ENCODE measurements at places on chromosomes 16 and 17.

GRCh38 chr17:48024149-48025039, 13.2 kb downstream of the COPZ2 start:
- DNase-seq = peak; percentile 70

GRCh38 chr17:48148029-48148770, 40.6 kb downstream of the SNX11 start:
- no peak for DNase-seq

DNA sequence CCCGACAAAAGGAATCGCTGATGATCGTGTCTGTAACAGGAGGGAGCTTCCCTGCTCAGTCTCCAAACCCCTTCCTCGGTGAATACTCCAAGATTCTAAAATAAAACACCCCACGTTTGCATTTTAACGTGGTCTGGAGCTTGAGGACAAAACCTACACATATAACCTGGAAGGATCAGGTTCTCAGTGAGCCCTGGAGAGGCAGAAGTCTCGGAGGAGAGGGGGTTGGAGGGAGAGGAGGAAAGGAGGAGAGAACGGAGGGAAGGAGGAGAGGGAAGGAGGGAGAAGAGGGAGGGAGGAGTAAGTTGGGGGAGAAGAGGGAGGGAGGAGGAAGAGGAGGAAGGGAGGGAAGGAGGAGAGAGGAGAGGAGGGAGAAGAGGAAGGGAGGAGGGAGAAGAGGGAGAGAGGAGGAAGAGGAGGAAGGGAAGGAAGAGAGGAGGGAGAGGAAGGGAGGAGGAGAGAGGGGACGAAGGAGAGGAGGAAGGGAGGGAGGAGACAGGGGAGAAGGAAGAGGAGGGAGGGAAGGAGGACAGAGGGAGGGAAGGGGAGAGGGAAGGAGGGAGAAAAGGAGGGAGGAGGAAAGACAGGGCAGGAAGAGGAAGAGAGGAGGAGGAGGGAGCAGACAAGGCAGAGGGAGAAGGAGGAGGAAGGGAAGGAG, 27.4 kb upstream of the GINS2 start:
- DNase-seq = no peak

DNA sequence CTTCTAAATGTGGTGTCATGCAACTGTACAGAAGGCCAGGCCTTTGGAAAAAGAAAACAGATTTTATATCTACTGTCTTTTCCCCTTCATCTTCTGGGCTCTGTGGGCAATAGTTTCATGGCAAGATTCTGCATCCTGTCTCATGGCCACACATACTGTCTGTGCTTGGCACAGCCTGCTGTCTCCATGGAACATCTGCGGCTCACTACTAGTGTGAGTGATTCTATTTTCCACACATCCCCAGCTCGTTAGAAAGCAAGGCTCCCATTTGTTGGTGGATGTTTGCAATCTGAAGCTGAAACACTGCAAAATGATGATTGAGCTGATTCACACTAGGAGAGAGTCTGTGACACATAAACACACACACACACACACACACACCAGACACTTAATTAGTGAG, 32.4 kb downstream of the CACNG3 start:
- DNase-seq = no peak

DNA sequence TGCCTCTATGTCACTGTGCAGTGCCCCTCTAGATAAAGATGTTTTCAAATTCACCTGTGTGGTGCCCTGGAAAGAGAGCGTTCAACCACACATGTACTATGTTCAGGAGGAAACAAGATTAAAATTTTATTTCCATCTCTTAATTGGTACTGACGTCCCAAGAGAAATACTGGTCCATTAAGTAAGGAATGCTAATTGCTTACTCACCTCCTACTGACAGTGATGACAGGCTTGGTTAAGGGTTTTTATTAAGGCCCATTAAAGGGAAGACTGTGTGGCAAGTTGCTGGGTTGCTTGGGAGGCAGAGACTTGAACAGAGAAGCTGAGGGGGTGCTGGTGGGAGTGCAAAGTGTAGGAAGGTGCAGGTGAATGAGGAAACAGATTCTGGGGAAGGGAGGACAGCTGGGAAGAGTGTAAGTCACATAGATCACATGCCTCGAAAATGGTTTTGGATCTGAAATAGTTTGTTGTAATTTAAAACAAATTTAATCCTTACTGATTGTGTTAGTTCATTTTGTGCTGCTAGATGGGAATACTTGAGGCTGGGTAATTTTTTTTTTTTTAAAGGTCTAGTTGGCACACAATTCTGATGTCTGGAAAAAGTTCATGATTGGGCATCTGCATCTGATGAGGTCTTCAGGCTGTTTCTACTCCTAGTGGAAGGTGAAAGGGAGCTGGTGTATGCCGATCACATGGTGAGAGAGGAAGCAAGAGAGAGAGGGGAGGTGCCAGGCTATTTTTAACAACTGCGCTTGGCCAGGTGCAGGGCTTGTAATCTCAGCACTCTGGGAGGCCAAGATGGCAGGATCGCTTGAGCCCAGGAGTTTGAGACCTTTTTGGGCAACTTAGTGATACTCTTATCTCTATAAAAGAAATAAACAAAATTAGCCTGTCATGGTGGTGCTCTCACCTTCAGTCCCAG, 140.5 kb downstream of the CACNG3 start:
- no peak for DNase-seq

GRCh38 chr17:45222996-45223538, 1.4 kb downstream of the FMNL1 start:
- DNase-seq = no peak

DNA sequence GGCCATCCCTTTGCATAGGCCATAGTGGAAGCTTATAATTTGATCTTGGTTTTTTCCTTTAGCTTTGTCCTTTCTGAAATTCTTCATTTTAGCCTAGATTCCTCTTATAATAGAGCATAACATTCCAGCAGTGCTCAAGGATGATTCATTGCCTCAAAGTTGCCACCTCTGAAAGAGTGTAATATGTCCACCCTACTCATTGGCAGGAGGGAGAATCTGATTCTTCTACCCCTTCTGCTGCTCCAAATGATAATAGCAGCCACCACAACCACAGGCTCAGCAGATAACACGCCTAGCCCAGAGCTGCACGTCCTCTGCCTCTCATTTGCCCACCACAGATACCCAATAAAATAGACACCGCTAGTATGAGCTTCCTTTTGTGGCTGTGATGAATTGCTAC, 337.4 kb upstream of the HSBP1 start:
- DNase-seq = no peak

DNA sequence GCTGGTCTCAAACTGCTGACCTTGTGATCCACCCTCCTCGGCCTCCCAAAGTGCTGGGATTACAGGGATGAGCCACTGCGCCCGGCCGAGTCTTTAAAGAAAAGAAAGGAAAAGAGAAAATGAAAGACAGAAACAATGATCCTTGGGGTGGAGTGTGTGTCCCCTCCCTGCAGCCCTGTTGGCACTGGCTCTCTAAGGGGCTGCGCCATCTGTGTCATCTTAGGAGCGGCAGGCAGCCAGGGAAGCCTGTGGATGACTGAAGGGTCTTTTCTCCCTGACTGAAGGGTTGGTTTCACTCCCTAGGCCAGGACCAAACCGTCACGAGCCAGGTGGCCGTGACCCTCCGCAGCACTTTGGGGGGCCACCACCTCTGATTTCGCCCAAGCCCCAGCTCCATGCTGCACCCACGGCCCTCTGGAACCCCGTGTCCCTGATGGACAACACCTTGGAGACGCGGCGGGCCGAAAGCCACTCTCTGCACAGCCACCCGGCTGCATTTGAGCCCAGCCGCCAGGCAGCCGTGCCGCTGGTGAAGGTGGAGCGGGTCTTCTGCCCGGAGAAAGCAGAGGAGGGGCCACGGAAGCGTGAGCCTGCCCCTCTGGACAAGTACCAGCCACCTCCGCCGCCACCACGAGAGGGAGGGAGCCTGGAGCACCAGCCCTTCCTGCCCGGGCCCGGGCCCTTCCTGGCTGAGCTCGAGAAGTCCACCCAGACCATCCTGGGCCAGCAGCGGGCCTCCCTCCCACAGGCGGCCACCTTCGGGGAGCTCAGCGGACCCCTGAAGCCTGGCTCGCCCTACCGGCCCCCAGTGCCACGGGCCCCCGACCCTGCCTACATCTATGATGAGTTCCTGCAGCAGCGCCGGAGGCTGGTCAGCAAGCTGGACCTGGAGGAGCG, 27.7 kb downstream of the GINS2 start:
- DNase-seq = no peak

DNA sequence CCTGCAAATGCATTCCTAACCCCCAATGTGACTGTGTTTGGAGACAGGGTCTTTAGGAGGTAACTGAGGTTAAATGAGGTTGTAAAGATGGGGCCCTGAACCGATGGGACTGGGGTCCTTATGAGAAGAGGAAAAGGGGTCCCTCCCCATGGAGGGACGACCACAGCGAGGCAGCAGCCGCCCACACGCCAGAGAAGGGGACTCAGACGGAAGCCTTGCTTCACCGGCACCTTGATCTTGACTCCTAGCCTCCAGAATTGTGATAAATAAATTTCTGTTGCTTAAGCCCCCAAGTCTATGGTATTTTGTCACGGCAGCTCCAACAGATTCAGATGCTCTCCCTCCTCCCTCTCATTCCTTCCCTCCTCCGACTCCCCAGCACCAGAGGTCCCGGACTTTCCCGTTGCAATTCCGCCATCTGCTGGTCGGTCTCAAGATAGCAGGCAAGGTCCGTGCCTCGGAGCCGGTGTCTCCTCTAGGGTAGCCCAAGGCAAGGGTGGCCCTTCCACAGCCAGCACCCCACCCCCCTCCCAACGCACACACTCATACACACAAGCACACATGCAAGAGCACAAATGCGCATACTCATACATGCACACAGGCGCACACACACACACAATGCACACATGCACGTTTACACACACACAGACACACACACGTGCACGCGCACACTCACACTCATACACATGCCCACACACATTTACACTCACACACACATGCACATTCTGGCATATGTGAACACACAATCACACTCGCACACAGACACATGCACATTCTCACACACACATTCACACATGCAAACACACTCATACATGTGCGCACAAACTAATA, 23.1 kb upstream of the C16orf78 start:
- DNase-seq = peak; percentile 64

DNA sequence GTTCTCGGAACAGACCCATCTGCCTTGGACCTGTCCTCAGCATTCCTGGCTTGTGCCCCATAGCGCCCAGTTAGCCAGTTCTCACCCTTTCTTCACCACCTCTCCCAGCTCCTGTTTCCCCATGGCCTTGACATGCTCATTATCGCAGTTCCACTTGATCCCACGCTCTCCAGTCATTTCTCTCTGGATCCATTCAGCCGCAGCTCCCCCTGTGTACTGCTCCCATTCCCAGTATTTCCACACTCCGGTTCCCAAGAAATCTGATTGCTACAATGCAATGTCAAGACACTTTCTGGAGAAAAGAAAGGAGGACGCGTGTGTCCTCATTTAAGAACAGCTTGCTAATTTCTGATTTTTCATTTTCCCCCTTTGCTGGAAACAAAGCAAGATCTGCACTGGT, 55.4 kb downstream of the TMEM186 start:
- DNase-seq = no peak

DNA sequence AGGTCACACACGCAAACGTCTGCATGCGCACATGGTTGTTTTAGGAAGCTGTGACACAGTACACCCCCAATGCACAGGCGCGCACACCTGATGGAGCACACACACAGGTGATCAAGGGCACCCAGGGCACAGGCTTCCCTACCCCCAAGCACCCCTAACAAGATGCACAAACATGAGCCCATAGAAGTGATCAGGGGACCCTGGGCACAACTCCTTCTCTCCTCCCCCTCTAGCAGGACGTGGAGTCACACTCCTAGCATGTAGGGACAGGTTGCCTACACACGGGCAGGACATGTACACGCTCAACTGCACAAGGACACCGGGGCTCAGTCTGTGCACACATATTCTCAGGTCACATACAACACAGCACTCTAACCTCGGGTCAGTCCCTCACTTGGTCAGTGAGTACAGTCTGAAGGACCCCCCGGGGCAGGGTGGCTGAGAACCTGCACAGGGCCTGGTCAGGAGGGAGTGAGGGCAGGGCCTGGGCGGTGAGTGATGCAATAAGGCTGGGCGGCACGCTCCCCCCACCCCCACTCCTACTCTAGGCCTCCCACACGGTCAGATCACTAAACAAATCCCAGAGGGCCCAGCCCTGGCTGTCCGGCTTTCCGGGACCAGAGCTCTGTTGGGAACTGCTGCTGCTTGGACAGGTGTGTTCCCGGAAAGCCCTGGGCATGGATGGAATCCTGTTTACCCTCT, 751 bp upstream of the DOC2B start:
- no peak for DNase-seq

DNA sequence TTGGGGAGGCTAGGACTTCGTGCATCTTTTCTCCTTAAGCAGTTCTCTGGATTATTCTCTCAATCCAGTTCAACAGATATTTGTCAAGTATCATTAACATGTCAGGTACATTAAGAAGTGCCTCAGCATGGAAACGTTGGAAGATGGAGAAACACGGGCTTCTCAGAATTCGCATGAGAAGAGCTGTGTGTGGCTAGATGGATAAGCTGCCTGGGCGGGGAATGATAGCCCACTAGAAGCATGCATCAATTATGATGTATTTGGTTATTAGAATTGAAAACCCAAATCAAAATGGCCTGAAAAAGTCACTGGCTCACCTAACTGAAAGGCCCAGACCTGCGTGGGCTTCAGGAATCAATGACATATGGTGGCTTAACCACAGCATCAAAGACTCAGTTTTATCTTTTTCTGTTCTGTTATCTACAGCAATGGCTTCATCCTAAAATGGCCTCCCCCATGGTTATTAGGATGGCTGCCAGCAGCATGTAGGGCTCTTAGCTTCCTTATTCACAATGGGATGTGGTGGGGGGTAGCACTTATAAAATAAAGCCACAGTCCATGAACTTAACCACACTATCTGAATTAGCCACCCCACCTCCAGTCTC, 43.9 kb downstream of the MMD start:
- DNase-seq = no peak

DNA sequence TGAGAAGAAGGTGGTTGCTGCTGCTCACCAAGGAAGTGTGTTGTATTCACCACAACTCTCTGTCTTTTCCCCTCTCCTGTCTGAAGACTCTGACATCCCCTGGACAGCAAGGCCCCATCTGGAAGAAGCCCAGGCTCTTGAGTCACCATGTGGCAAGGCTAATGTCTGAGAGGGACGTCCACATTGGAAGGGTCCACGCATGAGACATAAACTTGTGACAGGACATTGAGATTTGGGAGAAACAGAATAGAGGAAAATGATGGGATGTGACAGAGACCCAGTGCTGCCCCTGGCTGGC, 176.5 kb downstream of the IRF8 start:
- DNase-seq = no peak

DNA sequence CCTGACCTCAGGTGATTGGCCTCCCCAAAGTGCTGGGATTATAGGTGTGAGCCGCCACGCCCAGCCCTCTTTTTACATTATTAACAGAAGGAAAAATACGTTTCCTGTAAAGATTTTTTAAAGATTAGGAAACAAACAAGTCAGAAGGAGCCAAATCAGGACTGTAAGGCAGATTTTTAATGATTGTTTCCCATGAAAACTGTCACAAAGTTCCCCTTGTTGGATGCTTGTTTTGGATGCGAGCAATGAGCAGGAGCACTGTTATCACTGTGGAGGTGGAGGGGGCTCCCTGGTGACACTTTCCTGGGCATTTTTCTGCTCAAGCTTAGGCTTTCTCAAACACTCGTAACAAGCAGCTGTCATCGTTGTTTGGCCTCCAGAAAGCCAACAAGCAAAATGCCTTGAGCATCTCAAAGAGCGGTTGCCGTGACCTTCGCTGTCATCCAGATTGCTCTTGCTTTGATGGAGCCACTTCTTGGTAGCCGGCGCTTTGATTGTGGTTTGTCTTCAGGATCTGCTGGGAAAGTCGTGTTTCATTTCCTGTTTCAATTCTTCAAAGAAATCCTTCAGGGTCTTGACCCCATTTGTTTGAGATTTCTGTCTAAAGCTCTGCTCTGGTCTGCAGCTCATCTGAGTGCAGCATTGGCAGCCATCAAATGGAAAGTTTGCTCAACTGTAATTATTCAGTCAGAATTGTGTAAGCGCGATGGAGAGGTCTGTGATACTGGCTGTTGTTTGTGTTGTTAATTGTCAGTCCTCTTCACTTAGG, 128.7 kb downstream of the RPTOR start:
- DNase-seq = peak; percentile 69

Measured in activated naive CD4-positive, alpha-beta T cell treated with anti-CD3 and anti-CD28 coated beads, Interleukin-2, amount 10 ng/mL, durations not matched to agents 7 days and 5 days (primary cell).